Hepatocyte (in vitro differentiated cells): ENCODE measurements at places on chromosomes 2 and 18.

- DNase-seq, result no peak
Observed at GRCh38 chr2:56960581-56960980, 776.8 kb downstream of the CCDC85A start.

DNA sequence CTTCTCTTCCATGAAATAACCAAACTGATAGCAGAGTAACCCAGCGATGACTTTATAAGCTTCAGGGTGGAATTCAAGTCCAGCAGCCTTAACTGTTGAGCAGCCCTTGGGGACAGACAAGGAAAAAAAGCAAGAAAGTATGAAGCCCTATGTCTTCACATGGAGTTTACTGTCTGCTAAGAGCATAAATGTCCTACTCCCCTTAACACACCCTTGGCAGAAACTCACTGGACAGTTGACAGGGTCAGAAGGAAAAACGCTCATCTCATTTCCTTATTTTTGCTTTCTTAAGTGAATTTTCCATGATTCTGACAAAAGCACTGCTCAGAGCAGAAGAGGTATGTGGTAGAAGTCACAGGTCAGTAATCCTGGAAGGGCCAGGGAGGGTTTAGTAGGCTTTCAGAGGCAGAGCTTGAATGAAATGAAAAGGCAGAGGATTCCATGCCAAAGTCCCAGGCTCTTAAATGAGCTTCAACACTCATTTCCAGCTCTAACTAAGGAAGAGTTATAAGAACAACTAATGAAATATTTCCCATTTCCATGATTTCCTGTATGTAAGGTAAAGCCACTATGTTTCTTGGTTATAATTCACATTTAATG lies 683.3 kb upstream of the KLHL29 start:
- no peak for DNase-seq

DNA sequence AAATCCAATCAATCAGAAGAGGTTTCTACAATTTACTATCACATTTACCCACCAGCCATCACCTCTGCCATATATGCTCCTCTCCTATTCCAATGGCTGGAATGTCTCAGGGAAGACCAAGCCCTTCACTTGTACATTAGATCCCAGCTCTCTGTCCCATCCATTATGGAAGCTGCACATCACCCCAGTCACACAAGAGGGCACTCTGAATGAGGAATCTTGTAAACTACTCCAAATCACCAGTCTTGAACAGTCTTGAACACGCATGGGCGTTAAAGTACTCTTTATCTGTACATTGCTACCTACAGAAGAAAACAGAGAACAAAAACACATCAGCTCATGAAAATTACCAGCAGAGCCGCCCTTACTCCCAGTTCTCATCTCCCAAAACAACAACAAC lies 38.7 kb downstream of the ZC3H8 start:
- DNase-seq, result no peak

GRCh38 chr18:2948038-2948437 lies 64.9 kb downstream of the LPIN2 start:
- DNase-seq, result peak; percentile 51

DNA sequence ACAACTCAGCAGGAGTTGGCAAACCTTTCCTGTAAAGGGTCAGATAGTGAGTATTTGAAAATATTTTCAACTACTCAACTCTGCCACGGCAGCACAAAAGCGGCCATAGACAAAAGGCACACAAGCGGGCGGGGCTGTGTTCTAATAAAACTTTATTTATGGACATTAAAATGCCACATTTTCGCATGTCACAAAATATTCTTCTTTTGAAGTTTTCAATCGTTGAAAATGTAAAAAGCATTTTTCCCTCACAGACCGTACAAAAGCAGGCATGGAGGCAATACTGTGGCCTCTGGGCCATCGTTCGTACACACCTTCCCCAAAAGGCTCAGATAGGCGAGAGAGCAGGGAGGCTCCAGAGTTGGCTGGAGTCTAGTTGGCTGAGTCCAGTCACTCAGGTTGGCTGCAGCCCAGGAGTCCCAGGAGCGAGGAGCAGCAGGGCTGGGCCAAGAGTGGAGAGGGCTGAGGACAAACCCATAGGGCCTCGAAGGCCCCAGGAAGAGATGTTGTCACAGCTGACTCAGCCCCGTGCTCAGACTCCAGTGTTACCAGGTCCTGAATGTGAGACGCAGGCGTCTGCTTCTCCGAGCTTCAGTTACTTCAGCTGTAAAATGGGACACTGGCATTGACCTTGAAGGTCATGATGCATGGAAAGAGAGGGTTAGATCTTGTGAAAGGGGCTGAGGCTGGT lies 42.5 kb downstream of the SDC1 start:
- no peak for DNase-seq

GRCh38 chr2:32918774-32919173 lies 28.0 kb upstream of the LTBP1 start:
- DNase-seq, result no peak

- DNase-seq, result peak; percentile 69
Observed at GRCh38 chr2:109062145-109062858, 66.7 kb upstream of the SH3RF3 start.

DNA sequence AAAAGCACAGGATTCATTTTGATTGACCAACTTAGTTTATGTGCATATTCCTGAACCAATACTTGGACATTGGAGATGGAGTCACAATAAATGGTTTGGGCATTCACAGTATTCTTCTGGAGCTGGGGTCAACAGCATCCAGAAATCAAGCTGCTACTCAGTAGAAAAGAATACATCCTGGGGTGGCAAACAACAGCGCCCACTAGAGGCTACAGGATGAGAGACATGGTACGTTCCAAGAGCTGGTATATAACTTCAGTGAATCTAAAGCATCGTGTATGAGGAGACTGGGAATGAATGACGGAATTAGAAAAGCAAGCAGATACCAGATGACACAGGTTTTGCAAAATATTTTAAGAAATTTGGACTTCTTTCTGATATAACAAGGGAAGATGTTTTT lies 142.9 kb upstream of the FIGN start:
- peak; percentile 25 for DNase-seq

- DNase-seq, result peak; percentile 64
Observed at GRCh38 chr18:59783138-59783537, 85.9 kb upstream of the CCBE1 start.

DNA sequence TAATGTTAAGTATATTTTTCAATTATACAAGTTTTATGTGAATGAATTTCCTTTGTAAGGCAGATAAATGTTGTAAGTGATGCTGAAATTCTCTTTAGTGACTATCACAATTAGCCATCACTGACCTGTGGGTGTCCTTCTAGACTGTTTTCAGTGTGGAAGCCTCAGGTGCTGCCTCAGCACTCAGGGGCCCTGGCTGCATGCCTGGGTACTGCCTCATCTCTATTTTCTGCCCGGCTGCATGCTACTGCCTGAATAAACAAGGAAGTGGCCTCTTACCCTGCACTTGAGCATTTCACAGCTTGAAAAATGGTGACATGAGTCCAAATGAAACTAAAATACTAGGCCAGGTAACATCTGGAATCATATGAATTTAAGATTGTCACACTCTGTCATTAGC lies 787.6 kb upstream of the SALL3 start:
- DNase-seq, result peak; percentile 58

- no peak for DNase-seq
Observed at GRCh38 chr2:213862407-213863076, 548.3 kb upstream of the VWC2L start.

- DNase-seq, result no peak
Observed at GRCh38 chr2:59754011-59754735, 799.3 kb downstream of the BCL11A start.

DNA sequence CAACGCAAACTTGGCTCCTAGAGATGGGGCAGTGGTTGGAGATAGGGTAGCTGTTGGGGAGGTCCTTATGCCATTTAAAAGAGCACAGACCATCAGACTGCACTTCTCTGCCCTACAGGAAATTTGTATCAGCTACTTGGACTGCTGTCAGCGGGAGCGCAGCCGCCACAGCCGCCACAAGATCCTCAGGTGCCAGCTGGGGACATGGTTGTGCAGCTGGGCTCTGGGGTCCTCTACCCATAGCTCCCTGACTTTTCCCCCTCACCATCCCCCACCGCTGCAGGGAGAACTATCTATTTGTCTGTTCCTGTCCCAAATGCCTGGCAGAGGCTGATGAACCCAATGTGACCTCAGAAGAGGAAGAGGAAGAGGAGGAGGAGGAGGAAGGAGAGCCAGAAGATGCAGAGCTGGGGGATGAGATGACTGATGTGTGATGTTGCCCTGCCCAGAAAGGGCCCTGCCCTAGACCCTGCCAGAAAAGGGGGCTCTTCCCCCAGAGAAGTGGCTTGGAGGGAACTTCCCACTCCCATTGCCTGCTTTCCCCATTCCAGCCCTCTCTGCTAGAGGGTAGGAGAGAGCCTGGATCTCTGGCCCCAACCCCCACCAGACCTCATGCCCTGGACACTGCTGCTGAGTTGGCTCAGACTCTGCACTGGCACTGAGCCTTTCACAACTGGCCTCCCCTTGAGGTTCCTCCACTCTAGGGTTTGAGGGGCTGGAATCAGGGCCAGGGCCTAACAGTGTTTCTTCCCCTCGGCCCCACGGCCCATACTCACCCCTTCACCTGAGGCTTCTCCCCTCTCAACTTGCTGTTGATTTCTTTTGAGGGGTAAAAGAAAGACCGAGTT lies 7.3 kb downstream of the PRADC1 start:
- DNase-seq, result no peak

DNA sequence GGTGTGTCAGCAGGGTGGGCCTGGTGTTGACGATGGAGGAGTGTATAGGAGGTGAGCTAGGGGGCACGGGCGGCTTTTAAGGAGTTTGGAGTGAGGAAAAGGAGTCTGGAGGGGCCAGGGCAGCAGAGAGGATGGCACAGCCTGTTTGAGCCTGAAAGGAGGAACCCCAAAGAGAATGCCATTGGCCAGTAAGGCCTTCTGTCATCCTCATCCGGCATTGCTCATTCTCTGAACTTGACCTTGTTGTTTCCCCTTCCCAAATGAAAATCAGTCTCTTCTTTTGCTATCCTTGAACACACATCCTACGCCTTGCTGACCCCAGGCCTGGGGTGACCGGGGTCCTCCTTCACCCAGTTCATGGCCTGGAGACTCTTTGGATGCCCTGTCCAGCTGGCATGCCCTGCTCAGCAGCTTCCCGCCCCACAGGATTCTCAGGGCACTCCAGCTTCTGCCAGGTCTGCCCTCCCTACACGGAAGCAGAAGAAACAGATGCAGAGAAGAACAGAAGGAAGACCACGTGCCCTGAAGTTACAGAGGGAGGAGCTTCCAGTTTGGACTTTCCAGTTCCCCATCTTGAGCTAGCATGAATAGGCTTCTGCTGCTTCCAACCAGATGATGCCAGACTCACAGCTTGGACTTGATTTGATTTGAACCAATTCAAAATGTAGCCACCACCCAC lies 20.5 kb upstream of the KIF3C start:
- no peak for DNase-seq

- DNase-seq, result no peak
Observed at GRCh38 chr2:234795272-234795920, 156.4 kb upstream of the SH3BP4 start.
